LoVo (cell line): ENCODE measurements at places on chromosomes 2 and 18.

DNA sequence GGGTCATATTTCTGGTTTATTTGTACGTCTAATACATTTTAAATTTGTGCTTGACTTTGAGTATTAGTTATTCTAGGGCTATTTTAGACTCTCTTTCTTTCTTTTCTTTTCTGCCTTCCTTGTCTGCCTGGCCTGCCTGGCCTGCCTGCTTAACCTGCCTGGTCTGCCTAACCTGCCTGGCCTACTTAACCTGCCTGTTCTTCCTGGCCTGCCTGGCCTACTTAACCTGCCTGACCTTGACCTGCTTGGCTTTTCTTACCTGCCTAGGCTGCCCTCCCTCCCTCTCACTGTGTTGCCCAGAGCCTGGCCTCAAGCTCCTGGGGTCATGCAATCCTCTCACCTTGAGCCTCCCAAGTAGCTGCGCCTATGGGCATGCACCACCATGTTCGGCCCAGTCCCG lies 83.7 kb downstream of the PMAIP1 start:
- no peak for DNase-seq

DNA sequence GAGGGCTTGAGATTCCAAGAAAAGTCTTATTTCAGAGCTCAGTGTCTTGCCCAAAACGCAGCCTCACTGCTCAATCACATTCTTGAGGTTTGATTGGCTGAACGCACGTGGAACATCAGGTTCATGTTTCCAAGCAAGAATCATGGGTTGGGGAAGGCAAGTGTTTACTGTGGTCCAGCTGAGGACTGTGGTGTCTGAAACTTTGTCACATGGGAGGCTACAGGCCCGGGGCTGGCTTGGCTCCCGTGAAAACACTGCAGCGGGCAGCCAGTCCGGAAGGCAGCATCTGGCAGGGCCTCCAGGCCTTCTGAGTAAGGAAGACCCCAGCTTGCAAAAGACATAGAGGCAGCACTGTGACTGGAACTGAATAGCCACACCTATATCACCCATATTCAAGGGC lies 84.7 kb downstream of the POLR1A start:
- DNase-seq = no peak

DNA sequence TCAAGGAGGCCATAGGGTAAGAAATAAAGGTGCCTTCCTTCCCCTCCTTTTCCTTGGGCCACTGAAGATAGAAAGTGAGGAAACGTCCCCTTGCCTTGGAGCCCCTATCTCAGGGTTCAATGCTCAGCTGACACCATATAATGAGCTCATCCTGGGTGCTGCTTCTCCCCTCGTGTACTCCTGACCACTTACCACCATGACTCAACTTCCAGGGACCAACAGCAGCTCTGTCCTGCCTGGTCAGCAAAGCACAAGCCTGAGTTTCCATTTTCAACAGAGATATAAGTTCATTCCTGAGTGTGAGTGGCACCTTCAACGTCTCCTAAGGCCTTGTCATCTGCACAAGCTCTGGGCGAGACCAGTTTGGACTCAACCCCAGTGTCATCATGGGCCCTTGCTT lies 151.2 kb downstream of the CAPN13 start:
- DNase-seq = no peak

- DNase-seq = no peak
Measured at GRCh38 chr2:9757501-9758264, 85.6 kb upstream of the TAF1B start.

DNA sequence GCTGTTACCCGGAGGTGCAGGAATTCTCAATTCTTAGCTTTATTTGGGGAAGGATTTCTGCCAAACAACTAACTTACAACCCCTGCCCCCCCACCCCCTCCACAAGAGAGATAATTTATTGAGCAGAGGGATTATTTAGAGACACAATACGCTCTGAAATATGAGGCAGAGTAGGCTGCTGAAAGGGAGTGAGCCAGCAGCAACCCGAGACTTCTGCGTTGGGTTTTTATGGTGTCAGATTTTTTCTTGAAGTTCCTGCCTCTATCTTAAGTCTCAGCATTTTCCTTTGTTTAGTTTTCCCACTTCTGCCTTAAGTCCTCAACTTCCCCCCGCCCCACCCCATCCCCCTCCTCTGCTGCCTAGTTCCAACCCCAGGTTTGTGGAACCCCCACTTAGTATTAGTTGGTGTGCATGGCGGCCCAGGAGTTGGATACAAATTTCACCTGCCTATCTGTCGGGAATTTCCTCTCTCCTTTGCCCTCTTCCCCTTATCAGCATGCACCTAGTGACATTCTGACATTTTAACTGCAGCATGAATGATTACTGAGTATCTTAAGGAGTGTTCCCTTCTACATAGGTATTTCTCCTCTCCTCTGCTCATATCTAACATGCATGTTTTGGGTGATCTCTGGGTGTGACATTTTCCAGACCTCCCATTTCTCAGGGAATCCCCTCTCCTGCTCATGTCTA lies 1635.9 kb upstream of the LRRTM1 start:
- DNase-seq = no peak

DNA sequence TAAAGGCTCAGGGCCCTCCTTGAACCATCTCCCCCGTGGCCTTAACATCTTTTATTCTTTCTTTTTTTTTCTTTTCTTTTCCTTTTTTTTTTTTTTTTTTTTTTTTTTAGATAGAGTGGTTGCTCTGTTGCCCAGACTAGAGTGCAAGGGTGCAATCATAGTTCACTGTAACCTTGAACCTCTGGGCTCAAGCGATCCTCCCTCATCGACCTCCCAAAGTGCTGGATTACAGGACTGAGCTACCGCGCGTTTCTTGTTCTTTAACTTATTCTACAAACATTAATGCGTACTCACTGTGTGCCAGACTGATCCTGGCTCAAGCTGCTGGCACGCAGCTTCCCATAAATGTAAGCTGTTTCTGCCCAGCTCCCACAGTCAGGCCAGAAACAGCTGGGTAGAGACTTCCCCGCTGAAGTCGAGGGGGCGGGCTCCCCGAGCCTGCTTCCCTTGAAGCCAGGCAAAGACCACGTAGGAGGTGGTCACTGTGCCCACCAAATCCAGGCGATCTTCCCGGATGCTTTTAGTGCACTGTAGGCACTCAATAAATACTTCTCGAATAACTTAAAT lies 29.2 kb upstream of the ATP6V1B1 start:
- no peak for DNase-seq

DNA sequence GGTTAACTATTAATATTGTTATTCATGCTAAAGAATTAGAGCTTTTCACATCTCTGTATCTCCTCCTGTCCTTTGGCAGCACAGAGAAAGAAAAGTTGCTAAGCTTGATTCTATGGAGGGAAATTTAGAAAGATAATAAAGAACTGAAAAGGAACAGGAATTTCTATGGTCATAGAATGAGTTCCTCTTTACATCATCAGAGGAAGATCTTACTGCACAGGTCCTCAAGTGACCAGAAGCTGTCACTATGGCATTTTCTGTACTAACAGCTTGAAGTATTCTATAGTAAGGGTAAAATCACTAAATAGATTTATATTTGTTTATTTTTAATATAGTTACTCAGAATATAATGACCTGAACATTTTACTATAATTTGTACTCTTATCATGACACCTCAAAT lies 6.0 kb upstream of the PRKD3 start:
- DNase-seq = no peak

DNA sequence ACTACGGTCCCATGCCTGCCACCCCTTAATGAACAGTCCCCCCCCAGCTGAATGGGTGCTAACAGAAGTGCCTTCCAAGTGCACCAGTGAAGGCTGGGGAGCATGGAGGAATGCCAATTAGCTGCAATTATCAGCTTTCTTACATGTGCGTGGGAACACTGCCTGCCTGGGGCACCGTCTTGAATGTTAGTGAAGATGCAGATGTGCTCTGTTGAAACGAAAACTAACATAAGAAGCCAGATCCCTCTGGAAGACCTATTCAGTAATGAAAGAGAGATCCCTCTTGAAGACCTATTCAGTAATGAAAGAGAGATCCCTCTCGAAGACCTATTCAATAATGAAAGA lies 154.5 kb downstream of the CLIP4 start:
- DNase-seq = no peak

GRCh38 chr2:241460631-241461030 lies 47.8 kb downstream of the STK25 start:
- DNase-seq = no peak

GRCh38 chr18:42392926-42393325 lies 437.9 kb downstream of the PIK3C3 start:
- DNase-seq = no peak

- no peak for DNase-seq
Measured at GRCh38 chr2:241309684-241310117, 5.8 kb downstream of the HDLBP start.

DNA sequence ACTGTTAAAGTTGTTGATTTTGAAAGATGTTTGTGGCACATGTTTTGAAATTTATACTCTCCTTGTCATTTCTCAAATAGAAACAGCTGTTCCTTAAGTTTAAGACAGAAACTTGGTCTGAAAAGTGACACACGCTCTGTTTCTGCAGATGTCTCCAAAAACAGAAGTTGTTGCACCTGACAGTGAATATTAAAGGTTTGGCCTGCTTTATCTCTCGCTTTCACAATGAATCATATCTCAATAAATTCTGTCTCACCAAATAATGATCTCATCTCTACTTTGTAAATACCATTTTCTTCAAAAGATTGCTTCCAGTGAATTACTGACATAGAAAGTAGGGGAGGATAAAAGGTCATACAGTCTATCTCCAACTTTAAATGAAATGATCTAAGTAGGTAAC lies 294.9 kb upstream of the SYT4 start:
- DNase-seq = no peak

- DNase-seq = no peak
Measured at GRCh38 chr18:51438797-51439350, 241.4 kb upstream of the MEX3C start.

DNA sequence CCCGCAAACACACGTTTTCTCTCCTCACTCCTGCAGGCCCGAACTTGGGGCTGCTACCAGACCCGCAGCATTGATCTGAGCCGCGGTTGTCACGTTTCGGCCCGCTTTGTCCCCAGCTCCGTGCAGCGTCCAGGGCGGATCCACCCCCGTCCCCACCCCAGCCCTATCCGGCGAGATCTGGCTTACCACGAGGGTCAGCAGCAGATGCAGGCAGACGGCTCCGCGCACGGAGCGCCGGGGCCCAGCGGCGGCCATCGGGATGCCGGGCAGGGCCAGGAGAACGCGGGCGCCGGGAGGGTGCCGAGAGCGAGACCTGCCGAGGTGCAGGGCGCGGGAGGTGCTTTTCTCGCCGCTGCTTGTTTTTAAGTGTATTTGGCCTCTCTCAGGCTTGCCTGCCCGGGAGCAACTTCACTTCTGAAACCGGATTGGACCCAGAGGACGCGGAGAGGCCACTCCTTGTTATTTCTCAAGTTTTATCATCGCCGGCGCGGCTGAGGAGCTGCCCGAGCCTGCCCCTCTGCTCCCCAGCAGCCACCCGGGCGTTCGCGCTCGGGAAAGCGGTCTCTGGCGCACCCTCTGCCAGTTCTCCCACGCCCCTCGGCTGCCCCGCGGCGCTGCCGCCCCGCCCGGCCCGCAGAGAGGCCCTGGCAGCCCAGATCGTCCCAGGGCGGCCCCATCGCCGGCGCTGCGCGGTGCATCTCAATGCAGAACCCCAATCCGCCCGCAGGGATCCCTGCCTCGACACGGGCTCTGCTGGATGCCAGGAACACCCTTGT lies at the start of gene DSC3:
Gene DSC3, minus strand, starts transcription at position 337 of the 776 bp plus-strand sequence. Its CDS starts 82 bp downstream, at position 255.
- peak; percentile 59 for DNase-seq

DNA sequence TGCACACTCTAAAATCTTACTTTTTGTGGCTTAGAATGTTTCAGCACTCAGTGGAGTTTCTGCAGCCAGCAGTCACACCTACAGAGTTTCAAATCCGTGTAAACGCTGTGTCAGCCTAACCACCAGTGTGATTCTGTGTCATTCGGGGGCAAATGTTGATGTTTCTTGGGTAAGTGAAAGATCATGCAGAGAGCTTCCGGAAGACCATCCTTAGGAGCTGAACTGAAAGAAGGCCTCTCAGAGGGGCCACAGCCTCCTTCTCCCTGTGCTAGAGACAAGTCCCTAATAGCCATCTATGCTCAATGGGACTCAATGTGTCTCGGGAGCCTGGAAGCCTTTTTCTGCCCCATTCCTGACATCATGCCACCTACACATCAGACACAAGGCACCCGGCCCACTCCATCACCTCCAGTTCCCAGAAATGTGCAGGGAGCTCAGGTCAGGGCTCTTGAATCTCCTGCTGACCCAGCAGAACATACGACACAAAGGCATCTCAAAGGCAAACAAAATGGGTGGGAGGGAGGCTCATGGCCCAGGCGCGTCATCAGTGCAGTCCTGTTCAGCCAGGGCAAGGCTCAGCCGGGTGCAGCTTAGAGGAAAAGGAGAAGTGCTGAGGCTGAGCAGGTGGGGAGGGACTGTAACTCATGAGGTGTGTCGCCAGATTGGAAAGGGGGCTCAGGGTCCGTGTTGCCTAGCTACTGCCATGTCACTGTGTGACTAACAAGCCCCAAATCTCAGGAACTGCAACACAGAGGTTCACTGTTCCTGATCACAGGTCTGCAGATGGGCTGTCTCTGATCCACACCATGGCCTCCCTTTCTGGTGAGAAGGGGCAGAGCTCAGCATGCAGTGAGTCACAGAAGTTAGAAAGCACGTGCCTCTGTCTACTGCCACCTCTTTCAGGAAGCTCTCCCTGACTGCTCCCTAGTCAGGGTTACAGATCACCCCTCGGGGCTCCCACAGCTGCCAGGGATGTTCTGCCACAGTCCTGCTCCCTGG lies 82.0 kb downstream of the SMAD7 start:
- DNase-seq = no peak

DNA sequence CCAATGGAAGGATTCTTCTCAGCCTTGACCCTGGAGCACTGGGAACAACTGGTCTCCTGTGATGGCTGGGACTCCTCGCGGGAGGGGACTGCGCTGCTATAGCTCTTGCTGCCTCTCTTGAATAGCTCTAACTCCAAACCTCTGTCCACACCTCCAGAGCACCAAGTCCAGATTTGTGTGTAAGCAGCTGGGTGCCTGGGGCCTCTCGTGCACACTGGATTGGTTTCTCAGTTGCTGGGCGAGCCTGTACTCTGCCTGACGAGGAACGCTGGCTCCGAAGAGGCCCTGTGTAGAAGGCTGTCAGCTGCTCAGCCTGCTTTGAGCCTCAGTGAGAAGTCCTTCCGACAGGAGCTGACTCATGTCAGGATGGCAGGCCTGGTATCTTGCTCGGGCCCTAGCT lies 28.8 kb downstream of the LIPG start:
- DNase-seq = no peak

DNA sequence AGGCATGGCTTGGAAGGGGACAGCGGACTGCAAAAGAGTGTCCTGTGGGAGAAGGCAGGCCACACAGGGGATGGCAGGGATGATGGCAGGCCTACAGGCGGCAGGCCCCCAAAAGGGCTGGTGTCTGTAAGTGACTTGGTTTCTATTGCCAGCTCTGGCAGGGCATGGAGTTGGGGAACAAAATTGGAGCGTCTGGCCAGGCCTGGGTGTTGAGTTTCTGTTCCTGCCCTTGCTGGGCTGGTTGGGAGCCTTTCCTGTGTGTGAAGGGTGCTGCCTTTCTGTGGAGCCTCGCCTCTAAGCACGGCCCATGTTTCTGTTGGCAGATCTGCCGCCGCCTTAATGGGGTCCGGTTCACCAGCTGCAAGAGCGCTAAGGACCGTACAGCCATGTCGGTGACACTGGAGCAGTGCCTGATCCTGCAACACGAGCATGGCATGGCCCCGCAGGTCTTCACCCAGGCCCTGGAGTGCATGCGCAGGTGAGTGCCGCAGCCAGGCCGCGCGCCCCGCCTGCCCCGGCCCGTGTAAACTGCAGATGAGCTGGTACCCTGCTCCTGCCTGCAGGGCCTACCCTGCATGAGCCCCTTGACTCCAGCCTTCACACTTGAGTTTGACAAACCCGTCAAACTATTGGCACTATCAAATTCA lies 31.5 kb downstream of the COA5 start:
- no peak for DNase-seq
